ENCODE measurements at places on chromosomes 7 and 10.
A peak's percentile ranks its signal among the peaks of the same experiment; 100 is the strongest.

GRCh38 chr7:141949911-141950310, 3.1 kb upstream of the CLEC5A start:
- peak; percentile 10 for DNase-seq

DNA sequence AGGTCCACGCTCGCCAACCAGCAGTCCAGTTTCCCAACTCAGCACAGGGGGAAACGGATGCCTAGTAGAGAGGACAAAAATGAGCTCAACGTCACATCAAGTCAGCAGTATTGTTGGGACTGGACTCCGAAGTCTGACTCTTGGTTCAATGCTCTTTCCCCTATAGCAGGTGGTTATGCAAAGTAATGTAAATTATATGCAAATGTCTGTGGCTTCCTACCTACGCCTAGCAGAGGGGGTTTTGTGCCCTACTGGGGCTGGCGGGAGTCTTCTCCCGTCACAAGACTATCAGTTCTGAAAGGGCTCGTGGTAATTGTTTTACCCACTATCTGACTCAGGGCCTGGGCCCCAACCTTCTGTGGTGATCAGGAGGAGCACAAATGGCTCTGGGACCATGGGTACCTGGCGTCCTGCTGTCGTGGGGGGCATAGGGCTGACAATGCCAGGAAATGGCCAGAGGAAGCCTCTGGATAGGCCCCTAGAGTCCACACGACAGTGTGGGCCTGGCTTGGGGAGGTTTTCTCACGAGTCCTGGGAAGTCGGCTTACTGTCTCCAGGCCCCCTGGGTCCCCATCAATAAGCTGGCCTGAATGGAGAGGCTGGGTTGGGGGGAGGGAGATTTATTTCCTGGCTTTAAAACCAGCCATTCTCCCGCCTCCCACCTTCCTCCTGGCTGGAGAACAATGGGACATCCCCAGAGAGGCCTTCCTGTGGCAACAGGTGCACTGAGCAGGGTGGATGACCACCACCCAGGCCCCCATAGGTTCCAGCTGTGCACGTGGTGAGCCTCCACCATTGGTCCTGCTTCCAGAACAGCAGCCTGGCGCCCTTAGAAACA, 41.8 kb downstream of the UNC5B start:
- no peak for DNase-seq

DNA sequence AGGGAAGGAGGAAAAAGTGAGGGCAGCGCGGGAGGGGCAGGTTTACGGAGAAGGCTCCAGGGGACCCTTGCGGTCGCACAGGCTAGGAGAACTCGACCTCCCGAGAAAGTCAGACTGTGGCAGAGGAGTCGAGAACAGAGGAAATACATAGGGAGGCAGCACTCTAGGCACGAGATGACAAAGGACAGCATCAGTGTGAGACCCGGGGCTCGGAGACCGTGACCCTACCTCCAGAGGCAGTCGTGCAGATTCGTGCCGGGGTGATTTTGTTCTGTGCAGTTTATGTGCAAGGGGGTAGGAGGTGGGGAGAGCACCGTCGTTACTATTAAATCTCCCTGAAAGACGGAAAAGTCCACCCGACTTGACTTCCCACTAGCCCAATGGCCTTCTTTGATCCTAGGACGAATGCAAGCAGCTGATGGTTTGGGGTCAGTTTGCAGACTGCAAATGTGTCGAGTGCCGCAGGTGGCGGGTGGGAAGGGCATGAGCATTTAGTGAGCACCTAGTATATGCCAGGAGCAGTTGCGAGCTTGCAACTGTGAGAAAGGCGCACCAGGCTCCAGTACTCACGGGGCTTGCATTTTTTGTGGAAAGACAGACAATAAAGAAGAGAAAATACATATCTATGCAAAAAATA, 674 bp upstream of the OSBPL3 start:
- no peak for DNase-seq

DNA sequence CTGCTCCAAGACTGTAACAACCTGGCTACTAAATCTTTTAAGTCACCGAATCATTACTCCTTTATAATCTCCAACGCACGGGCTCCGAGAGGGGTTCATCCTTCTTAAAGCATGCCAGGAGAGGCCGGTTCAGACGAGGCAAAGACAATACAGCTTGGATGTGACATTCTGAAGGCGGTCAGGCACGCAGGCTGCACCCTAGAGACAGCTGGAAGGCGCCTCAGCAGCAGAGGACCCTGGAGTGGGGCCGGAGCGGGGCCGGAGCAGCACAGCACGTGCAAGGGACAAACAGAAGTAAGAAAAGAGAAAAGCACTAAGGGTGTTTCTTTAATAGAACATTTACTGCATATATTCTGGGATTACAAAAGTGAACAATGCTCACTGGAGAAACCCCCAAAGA, 97.8 kb upstream of the PPP2R2D start:
- DNase-seq = peak; percentile 46

- no peak for DNase-seq
These were observed 37.4 kb downstream of the PRKAG2 start for GRCh38 chr7:151839451-151839921.

DNA sequence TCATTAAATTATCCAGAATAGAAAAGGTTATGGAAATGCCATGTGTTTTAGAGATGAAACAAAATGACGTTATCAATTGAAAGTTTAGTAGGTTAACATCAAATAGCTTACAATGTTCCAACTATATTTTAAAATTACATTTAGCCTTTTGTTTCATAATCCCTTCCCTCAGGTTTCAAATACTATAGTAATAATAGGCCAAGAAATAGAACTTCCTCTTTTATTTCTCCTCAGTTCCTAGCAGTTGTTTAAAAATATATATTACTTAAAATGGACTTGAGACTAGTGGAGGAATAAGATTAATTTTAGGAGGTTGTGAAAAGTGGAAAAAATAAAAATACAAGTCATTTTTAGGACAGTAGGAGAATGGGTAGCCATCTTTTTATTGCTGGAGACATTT, 16.4 kb upstream of the PDSS1 start:
- DNase-seq = no peak

DNA sequence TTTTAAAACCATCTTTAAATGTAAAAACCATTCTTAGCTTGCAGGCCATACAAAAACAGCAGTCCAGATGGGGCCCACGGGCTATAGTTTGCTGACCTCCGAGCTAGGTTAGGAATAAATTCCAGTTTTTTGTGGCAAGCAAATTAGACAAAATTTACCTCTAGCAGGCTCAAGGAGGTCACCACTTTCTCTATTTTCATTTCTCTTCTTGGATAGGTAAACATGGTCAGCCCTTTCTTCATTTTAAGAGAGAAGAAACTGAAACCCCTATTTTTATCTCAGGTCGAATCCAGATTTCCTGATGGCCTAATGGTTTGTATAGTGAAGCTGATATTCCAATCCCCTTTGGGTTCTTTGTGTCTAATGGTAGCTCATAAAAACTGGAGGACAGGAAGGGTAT, 10.7 kb downstream of the IKZF5 start:
- DNase-seq = no peak

DNA sequence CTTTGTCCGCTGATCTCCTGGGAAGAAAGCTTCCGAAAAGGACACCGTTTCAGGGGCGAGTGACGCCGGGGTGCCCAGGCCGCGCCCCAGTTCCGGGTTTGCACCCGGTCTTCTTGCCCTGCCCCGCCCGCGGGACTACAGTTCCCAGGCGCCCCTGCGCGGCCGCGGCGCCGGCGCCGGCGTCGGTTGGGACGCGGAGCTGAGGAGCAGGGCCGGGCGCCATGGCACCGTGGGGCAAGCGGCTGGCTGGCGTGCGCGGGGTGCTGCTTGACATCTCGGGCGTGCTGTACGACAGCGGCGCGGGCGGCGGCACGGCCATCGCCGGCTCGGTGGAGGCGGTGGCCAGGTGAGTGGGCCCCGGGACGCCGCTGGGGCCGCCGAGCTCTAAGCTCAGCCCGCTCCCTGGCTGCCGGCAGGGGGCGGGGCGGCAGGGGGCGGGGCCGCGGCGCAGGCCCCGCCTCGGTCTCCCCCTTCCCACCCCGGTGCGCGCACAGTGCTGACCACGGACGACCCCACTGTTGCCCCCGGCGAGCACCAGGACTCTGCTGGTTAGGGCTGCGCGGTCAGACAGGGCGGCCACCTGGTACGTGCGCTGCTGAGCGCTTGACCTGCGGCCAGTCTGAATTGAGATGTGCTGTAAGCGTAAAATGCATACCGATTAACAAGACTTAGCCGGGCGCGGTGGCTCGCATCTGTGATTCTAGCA, at the start of gene LHPP:
TSS of gene LHPP (plus strand) at position 182 of the 706 bp plus-strand sequence. CDS start at position 222, 40 bp downstream.
- peak; percentile 94 for DNase-seq

GRCh38 chr7:116971869-116972268, 18.6 kb downstream of the ST7 start:
- DNase-seq = no peak

GRCh38 chr7:24540956-24541355, 32.3 kb upstream of the PALS2 start:
- no peak for DNase-seq

DNA sequence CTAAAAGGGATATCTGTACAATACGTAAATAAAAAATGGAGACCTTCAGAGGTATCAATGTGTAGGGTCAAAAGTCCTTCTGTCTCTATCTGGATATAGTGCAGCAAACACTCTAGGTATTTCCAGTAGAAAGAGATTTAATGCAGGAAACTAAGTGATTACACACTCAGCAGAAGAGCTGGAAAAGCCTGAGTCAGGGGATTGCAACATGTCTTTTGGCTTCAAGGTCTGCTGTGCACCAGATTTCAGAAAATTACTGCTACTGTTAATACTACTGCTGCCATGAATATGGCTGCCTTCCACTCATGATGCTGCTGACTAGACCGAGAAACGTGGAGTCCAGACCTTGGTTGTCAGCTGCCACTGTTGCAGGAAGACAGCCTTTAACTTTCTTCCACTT, 94.9 kb upstream of the DLX6 start:
- no peak for DNase-seq

GRCh38 chr10:107342711-107343110, 178.2 kb upstream of the SORCS1 start:
- DNase-seq = no peak

GRCh38 chr7:36130236-36130945, 22.7 kb upstream of the EEPD1 start:
- DNase-seq = no peak

DNA sequence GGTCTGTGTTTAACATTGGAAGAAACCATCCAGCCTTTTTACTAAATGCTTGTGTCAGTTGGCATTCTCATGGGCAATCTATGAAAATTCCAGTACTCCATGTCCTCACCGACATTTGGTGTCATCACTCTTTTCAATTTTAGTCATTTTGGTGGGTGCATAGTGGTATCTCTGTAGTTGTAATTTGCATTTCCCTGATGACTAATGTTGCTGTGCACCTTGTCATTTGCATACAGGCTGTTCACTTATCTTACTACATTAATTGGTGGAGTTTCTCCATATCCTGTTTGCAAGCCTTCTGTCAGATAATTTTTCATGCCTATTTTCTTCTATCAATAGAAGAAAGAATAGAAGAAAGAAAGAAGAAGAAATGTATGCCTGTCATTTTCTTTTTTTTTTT, 73.7 kb downstream of the PLPP4 start:
- no peak for DNase-seq

GRCh38 chr7:47999413-47999812, 20.0 kb upstream of the HUS1 start:
- no peak for DNase-seq

DNA sequence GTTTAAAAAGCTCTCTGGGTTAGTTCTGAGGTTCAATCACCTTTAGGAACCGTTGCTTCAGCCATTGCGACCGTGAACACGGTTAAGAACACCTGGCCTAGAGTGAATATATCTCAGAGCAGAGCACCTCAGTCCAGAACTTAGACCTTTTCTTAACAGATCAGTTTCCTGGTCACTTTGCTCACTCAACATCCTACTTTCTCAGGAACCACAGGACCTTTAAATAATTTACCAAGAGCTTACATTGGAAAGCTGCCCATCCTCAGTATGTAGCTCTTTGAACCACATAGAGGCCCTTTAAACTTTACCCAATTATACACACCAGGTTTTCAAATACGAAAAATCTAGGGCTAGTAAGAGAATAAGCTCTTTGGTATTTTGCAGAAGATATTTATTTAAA, 153.2 kb downstream of the NRBF2 start:
- no peak for DNase-seq

- peak; percentile 30 for DNase-seq
These were observed 58.8 kb downstream of the ARL4A start for GRCh38 chr7:12746211-12746610.

GRCh38 chr7:36690514-36691187, 33.6 kb downstream of the AOAH start:
- no peak for DNase-seq

DNA sequence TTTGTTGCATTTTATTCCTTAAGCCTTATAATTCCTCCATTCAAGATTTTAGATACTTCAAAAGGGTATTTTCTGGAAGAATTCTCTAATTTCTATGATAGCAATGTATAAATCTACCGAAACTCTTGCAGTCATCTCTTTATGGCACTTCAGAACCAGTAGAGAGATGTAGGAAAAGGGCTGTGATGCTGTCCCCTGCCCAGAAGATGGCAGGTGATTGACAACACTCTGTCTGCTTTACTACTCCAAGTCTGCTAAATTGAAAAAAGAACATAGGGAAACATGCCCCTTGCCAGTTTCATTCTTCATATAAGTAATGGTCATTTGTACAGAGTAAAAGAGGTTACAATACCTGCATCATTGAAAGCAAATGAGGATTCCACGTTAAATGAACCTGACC, 5.1 kb downstream of the TCTN3 start:
- DNase-seq = no peak

GRCh38 chr10:122445469-122445868, 9.0 kb upstream of the ARMS2 start:
- no peak for DNase-seq

- peak; percentile 91 for DNase-seq
These were observed 11.3 kb downstream of the C10orf105 start for GRCh38 chr10:71708301-71708703.

DNA sequence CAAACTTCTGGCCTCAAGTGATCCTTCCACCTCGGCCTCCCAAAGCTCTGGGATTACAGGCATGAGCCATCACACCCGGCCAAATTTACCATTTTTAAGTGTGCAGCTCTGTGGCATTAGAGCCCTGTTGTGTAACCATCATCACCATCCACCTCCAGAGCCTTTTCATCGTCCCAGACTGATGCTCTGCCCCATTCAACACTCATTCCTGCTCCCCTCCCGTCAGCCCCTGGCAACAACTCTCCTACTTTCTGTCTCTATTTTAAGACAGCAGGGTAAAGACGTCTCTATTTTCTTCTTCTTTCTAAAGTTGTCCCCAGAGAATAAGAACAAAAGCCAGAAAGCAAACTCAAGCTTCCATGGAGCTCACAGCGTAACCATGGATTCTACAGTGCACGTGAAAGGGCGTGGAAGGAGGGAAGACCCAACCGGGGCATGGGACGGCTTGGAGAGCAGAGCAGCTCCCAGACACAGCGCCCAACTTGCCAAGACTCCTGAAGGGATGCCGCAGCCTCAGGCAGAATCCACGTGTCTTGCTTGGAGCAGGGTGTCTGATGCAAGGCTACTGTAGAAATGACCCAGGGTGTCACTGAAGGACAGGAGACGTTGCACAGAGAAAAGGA, 42.7 kb upstream of the PITRM1 start:
- no peak for DNase-seq

DNA sequence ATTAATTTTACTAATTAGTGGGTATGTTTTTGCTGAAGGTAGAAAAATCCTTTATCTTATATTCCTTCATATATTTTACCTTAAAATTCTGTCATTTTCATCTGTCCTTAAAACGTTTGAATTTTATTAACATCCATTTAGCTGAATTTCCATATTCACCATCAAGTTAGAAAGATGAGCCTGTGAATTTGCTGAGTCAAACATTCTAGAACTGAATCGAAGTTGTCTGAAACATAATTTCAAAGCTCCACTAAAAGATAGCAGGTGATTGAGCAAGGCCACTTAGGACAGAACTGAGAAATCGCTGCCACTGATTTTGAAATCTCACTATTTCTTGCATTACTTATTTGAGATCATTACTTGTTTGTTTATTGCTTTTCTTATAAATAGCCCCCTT, 17.5 kb downstream of the HGF start:
- no peak for DNase-seq

Data from eye (tissue), 1 donor.